T-helper 2 cell (primary cell): ENCODE measurements at places on chromosomes 3 and 15.

DNA sequence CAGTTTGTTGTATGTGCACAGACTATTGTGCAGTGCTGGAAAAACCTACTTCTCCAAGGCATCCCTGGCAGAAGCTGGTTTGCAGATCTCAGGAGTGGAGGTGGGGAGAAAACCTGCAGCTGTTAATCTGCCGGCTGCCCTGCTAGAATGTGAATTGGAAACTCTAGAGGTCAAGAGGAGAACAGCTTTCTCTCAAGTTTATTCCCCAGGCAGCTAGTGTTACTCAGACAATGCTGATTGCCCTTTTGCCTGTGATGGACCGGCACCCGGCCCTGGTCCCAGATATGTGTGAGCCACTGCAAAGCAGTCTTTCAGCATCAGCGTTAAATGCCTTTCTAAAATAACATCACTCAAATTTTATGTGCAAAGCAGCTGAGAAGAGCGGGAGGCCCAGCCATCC, 129.7 kb upstream of the TPM1 start:
- DNase-seq: no peak

DNA sequence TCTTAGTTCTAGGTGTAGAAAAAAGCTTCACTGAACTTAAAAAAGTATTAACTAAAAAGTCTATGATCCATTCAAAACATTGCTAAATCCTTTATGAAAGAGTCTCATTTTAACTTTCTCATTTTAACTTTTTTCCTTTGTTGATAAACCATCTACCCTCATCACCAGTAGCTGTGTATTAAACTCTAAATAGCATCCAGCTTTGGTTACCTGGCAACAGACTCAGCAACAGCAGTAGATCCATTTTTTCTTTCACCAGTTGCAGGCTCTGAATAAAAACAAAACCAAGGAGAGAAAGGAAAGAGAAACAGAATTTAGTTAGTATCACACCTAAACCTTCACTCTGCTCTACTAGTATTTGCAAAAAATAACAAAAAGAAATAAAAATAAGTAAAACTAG, 51.6 kb downstream of the TP53BP1 start:
- DNase-seq: peak; percentile 73

- DNase-seq: no peak
Measured at GRCh38 chr3:166518040-166518439, 680.8 kb upstream of the BCHE start.

DNA sequence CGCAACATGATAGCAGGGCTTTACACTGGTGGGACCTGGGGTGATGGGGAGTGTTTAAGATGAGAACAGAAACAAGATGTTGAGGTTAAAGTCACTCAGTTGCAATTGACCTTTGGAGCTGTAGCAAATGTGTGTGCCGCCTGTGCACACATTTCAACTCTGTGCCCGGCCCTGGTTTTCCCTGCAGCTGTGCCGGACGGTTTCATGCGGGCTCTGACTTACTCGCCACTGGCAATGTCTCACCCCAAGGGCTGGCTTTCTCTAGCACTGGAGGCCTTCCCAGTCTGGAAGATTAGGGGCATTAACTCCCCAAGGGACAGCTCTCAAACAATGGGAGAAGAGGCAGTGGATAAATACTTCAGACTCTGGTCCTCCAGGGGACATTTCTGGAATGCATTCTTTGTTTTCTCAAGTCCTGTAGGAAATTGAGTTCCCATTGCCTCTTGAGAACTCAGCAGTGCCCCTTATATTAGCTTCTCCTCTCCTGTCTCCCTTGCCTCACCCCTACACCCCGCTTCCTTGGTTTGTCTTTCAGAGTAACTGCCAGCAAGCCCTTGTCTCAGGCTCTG, 152.5 kb downstream of the EDEM1 start:
- DNase-seq: no peak

- DNase-seq: no peak
Measured at GRCh38 chr3:197407526-197407925, 109.1 kb upstream of the DLG1 start.

DNA sequence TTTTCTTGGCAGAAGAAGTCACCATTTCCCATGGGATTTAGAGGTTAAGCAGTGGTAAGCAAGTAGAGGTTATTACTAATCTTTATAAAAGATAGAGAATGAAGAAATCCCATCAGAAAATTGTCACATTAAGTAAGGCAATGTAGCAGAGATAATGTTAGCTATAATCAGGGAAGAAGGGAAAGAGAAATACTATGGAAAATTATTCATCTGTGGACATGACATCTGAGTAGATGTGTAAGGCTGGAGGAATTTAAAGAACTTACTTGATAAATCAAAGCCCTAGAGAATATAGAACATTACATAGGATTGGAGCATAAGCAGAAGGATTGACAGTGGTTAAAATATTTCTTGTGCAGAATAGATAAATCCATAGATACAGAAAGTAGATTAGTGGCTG, 553.1 kb upstream of the CBLB start:
- DNase-seq: no peak

- DNase-seq: no peak
Measured at GRCh38 chr3:95341314-95341713, 1278.5 kb downstream of the NSUN3 start.

- peak; percentile 98 for DNase-seq
Measured at GRCh38 chr3:15310491-15311370, 21.7 kb downstream of the SH3BP5 start.

DNA sequence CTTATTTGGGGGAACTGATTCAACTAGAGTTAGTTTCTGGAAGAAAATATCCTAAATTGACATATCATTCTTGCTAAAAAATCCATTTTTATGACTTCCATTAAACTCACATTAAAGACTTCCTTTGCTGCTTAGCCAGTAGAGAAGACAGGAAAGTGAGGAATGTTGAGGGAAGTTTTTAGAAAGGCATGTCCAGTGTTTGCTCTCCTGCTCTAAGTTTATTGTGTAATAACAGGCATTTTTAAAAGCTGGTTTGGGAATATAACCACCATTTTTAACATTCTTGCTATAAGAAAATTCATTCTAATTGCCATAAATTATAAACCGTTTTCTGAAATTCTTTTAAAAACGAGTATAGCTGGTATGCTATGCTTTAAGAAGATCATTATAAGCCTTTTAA, 428.0 kb downstream of the RAP2B start:
- DNase-seq: no peak

- DNase-seq: no peak
Measured at GRCh38 chr3:66606868-66607267, 106.0 kb upstream of the LRIG1 start.

DNA sequence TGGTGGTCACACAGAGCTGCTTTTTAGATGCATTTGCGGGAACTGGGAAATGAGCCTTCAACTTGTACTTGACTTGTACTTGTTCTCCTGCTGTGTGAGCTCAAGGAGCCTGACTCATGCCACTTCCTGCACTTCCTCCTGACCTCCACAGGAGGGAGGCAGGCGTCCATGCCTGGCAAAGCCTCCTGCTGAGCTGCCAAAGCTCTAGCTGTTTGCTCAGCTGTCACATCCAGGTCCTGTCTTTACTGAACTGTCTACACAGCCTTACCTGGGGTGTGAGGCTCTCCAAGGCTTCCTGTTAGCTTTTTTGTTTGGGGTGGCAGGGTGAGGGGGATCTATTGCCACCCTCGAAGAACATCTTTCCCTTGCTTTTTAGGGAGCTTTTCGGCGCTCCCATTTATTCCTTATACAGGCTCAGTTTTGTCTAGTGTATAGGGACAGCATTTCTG, 6.4 kb downstream of the THPO start:
- peak; percentile 16 for DNase-seq

DNA sequence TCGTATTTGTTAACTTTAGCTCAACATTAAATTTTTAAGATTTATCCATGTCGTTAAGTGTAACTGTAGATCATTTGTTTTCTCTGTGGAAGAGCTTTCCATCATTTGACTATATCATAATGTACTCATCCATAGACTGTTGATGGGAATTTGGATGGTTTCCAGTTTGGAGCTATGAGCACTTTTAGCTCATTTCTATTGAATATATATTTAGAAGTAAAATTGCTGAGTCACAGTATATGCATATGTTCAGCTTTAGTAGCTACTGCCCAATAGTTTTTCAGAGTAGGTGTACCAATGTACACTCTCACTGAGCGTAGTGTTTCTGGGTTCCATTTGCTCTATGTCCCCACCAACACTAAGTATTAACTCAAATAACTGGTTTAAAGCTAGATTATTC, 263.0 kb downstream of the ULK4 start:
- DNase-seq: no peak

- DNase-seq: no peak
Measured at GRCh38 chr15:28881600-28881999, 4.2 kb upstream of the APBA2 start.

DNA sequence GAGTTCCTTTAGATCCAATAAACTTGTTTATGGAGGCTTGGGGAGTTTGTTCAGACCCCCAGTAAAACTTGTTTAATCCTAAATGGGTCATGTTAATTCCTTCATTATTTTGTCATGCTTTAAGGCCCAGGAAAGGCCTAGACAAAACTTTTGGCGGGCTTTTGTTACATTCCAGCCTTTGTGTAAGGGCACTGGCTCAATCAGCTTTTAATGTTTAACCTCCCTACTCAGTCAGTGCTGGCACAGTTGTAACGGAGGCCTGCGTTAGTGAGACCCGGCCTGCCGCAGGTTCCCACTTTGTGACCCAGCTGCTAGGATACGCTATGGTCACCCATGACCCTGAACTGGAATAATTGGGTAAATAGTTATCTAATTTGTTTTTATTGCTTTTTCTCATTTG, 59.2 kb downstream of the OXSM start:
- DNase-seq: no peak

DNA sequence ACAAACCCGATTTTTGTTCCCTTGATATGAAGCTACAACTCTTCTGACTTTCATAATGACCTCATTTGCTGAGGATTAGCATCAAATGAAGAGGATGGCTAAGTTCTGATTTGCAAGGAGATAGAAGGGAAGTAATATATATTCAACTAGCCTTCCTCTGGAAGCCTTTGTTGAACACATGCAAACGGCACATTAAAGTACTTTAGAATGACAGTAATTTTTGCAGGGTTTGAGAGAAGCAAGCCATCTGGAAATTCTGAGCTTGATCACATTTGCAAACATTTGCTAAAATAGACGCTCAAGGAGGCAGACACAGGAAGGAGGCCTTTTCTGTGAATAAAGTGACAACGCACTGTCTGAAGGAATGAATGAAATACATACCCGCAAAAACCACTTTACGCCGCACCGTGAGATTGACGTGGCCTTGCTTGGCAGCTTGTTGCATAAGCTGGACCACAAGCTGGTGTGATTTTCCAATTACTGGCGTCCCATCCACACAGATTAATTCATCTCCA, 657.2 kb downstream of the MAGI1 start:
- DNase-seq: no peak

DNA sequence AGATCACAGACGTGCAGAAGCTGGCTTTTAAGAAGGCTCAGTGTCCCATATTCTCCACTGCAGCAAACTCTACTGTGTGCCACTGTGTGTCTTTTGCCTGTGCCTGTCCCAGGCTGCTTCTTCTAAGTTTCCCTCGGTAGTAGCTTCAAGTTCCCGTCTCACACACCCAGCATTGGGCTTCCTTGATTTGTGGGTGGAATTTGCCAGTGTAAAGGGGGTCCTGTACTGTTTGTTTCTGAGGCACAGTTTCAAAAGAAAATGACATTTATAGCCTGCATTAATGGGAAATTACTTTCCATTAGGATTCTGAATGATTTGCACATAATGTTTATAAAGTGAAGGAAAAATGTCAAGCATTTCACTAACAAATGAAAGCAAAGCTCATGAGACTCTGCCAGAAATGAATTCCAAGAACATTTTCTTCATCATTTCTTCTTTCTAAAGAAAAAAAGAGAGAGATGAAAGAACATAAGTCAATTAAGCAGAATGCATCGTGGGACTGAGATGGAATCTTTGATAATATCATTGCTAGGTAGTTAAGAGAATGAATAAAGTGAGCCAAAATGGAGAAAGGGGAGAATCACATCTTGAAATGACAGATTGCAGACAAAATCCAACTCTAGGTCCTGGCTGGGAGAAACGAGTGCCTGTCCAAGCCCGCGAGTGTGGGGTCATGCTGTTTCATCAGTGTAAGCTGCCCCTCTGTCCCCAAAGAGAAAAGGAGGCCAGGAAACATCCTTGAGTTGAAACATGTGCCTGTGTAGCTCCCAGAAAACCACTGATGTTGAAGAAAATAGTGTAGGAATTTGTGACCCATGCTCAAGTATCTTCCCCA, 48.6 kb upstream of the ADAMTSL3 start:
- DNase-seq: no peak

DNA sequence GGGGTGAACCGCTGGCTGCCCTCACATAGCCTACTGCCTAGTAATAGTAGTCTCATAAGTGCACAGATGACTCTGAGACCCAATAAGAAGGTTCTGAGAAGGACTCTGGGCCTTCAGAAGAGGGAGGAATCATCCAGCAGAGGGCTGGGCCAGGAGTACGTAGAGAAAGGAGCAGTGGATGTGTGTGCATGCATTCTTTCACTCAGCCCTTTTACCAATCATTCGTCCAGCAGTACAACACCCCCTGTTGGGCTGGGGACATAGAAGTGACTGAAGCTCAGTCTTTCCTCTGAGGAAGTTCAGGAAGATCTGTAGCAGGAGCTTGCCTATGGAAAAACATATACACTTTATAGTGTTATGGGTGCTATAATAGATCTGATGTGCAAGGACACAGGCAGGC, 333.1 kb downstream of the CLSTN2 start:
- DNase-seq: no peak

GRCh38 chr3:5080779-5081550, 41.1 kb upstream of the ARL8B start:
- DNase-seq: no peak

- no peak for DNase-seq
Measured at GRCh38 chr3:49378249-49378895, 20.2 kb upstream of the GPX1 start.

- no peak for DNase-seq
Measured at GRCh38 chr15:83204697-83205096, 2.9 kb downstream of the HDGFL3 start.

- no peak for DNase-seq
Measured at GRCh38 chr3:150447631-150448465, 39.8 kb downstream of the TSC22D2 start.

DNA sequence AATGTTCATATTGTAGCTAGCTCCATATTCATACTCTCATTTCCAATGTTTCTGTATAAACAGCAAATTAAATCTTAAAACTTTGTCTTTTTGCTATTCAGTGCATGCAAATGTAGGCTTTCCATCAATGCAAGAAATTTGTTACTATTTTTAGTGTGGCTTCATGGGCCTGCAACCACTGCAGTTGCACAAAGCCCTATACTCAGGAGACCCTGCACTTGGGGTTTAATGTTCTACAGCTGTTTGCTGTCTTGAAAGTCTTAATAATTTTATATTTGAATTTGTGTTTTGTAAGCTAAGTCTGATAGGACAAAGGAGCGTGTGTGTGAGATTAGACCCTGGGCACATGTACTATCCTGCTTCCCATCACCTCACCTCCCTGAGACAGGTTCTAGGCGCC, 9.6 kb downstream of the PYDC2 start:
- no peak for DNase-seq

- no peak for DNase-seq
Measured at GRCh38 chr3:171116365-171116764, 89.8 kb upstream of the SLC2A2 start.

GRCh38 chr15:67838789-67839332, 984 bp downstream of the RNU6-1 start:
- DNase-seq: no peak

GRCh38 chr3:178551916-178552321, 15.7 kb downstream of the KCNMB2 start:
- DNase-seq: no peak
